Ovary (tissue), 10 donors: ENCODE measurements at places on chromosomes 1 and 21. TPM values are rescaled to one million over a fixed set of nuclear protein-coding genes. Genes with fewer than 3 reads are reported as not detected.

The ESPN gene
- 8.4 TPM for total RNA-seq

The AIRE gene
- total RNA-seq: not detected

The TMEM200B gene
- total RNA-seq: 30.6 TPM

The LCE1A gene
- total RNA-seq: not detected

DNA sequence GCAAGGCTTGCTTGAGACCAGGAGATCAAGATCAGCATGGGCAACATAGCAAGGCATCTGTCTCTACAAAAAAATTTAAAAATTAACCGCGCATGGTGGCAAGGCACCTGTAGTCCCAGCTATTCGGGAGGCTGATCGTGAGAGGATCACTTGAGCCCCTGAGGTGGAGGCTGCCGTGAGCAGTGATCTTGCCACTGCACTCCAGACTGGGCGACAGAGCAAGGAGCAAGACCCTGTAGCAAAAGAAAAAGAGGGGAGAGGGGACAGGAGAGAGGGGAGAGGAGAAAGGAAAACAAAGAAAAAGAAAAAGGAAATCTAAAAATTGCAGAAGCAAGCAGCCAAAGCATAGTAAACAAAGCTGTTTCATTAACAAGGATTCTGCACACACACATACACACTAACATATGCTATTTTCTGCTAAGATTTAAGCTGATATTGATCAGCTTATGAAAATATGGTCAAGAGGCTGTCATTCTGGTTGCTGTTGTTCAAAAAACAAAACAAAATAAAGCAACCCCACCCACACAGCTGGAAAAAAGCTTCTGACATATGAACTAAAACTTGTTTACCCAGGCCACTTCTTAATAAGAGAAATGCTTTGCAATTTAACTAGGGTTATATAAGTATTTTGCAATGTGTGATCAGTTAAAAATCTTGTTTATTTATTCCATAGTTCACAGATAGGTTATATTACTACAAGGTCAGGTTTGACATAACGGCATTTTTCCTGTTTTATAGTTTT is 1.8 kb downstream of the ARNT start:
- DNase-seq: no peak

DNA sequence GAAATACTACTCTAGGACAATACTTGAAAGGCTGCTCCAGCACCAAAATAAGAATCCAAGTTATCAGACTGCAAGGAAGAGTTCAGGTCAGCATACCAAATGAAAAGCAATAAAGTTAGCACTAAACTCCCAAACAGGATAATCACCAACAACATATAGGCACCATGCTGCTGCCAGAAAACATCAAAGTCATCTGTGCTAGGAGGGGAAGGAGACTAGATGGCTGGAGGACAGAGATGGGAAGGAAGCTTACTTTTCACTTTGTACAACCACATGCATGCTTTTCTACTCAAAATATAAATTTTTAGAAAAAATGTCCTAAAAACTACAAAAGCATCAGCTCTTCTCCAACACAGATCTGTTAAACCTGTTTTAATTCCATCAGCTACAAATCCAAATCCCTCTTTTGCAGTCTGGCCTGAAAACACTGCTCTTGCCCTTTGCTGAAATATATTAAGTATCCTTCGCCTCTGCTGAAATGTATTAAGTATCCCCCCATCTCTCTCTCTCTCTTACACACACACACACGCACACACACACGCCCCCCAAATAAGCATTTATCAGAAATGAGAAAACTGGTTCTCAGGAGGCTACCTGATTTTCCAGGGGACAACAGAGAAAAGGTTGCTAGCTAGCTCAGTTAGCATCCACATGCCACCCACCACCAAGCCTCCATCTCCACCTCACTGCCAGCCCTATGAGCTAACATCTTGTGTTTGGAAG is 1.5 kb downstream of the GATAD2B start:
- no peak for DNase-seq
